ENCODE measurements at places on chromosomes 16 and 17.

GRCh38 chr16:12468552-12468951 lies 335.1 kb downstream of the CPPED1 start:
- DNase-seq: no peak

- no peak for DNase-seq
Observed at GRCh38 chr17:15492791-15493692, 25.6 kb upstream of the CDRT4 start.

- no peak for DNase-seq
Observed at GRCh38 chr16:88289968-88290401, 92.8 kb upstream of the ZNF469 start.

DNA sequence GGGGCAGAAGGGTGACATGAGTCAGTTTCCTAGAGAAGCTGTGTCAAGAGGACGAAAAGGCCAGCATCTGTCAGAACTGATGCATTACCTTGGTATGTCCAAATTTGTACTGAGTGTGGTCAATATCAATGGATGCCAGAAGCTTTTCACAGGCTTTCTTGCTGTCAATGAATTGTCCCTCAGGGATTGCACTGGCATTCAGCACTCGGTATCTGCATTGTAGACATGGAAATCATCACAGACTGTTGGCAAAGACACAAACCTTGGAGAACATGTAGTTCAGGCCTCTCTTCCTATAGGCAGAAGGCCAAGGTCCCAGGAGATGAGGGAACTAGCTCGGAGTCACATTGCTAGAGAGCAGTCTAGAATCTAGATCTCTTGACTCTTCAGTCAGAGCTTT lies 16.6 kb downstream of the MYH3 start:
- no peak for DNase-seq

DNA sequence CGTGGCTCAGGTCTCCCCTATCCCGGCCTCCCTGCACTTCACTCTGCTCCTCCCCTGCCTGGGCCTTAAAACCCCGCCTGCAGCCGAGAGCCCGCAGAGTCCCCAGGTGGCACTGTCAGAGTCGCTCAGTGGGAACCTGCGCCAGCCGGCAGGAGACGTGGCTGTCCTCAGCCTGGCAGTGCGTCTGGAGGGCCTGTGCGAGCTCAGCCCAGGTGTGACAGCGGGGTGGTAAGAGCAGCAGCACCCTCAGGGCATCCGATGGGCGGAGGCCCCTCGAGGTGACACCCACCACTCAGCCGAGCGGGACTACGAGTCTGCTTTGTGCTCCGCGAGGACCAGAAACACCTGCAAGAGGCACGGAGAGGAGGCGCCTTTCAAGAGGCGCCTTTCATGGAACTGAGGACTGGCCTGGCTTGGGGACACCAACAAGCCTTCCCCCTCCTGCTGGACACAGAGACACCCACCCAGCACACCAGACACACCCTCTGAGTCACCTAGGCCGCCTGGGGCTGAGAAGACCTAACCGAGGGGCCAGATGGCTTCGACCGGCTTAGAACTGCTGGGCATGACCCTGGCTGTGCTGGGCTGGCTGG lies at the start of gene CLDN9:
Gene CLDN9, plus strand, starts transcription at position 96 of the 593 bp plus-strand sequence. Its CDS starts 440 bp downstream, at position 536.
- DNase-seq: no peak

DNA sequence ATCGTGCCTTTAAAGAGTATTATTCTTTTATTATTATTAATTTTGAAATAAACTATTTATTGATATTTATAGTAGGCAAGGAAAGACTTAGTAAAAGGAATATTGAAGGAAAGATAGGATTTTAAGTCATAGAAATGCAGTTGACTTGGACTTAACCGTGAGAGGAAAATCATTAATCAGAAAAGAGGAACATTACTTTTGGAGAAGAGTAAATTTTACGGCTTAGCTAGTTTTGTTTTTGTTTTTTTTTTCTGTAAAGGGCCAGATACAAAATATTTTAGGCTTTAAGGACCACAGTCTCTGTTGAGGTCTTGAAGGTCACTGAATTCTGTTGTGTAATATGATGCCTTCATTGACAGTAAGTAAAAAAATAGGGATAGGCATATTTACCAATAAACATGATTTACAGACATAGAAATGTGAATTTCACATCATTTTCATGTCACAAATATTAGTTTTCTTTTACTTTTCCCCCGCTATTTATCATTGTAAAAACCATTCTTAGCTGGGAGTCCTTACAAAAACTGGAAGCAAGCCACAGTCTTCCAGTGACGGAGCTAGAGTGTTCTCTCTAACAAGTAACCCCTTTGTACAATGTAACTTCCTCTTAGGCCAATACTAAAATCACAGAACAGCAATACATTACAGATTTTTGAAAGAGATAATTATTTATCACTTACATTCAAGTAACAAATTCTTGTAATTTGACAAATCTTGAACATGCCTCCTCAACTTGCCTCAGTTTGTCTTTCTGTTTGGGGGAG lies 2.3 kb upstream of the KCNJ16 start:
- peak; percentile 86 for DNase-seq

DNA sequence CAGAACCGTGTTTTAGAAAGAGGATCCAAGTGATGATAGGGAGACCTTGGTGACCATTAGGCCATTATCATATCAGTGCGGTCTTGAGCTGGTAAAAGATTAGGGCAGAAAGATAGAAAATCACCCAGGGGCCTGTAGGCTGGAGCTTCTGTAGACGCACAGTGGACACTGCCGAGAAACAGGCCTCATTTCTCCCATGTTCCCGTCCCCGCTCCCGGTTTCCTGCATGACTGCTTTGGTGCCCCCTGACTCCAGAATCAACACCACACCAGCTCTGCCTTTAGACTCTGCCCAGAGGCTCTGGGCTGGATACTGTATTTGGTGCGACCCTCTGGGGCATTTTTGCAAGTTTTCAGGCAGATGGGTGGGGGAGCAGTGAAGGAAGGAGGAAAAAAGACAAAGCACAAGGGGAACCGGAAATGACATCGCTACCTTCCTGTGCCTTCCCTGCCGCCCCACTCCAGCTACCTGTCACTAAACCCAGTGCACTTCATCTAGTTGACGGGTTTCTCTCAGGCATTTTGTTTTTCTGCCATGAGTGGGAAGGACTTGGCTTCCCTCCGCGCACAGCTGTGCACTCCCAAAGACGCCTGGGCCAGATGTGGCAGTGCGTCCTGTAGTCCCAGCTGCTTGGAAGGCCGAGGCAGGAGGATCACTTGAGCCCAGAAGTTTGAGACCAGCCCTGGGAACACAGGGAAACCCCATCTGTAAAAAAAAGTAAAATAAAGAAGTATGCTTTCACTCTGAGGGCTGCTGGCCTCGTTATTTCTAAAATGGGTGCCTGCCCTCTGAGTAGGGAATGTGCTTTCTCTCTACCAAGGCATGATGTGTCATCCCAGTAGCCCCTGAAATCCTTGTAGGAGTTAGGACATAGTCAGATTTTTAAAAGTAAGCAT lies 214.1 kb downstream of the RPTOR start:
- no peak for DNase-seq

DNA sequence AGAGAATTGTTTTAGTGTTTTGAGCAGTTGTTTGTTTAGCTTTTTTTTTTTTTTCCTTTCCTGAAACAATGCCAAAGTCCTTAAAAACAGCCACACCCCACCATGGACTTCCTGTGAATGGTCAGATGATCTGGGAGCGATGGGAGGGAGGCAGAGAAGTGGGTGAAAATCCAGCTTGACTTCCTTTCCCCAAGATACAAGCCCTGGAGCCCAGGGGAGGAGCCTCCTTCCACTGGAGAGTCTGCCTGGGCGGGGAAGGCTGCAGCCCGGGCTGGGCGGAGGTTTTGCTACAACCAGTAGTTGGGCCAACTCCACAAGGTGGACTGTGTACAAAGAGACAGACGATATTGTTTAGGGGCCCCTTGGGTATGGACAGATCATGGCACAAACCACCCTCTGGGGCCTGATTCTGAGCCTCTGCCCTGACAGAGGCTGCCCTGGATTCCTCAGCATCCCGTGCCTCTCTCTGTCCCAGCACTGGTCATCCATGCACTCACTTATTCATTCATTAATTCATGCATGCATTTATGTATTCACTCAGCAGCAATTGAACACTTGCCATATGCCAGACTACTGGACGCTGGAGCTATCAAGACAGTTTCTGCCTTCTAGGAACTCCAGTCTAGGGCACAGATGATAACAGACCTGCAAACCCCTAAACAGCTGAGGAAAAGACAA lies 29.8 kb downstream of the WSB1 start:
- DNase-seq: no peak

DNA sequence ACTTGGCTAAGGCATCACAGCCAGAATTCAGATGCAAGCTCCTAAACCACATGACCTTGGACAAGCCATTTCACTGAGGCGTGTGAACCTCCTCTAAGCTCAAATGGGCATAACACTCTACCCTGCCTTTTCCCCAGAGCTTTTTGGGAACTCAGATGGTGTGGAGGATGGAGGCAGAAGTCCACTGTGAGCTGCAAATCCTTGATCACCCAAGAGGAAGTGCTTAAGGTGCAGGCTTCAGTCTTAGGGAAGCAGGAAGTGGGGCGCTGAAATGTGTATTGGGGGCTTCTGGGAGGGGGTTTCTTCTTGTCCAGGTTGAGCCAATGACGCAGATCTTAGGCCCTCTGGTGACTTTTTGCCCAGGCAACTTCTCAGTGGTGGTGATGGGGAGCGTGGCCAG lies 12.9 kb downstream of the CIITA start:
- DNase-seq: no peak

DNA sequence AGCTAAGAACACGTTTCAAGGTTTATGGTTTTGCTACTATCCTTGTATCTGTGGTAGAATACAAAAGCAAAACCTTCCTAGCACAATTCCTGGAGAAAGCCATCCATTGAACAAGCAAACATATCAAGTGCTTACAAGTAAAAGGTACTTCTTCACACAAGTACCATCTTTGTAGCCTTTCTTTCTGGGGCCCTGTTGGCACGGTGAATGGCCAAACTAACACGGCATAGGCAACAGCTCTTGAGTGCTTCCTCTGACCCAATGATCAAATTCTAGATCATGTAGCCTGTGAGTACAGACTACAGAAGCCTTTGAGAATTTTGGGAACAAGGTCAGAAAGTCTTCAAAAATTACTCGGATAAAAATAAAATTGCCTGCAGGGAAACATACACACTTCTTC lies 57.9 kb downstream of the ANKFY1 start:
- no peak for DNase-seq

DNA sequence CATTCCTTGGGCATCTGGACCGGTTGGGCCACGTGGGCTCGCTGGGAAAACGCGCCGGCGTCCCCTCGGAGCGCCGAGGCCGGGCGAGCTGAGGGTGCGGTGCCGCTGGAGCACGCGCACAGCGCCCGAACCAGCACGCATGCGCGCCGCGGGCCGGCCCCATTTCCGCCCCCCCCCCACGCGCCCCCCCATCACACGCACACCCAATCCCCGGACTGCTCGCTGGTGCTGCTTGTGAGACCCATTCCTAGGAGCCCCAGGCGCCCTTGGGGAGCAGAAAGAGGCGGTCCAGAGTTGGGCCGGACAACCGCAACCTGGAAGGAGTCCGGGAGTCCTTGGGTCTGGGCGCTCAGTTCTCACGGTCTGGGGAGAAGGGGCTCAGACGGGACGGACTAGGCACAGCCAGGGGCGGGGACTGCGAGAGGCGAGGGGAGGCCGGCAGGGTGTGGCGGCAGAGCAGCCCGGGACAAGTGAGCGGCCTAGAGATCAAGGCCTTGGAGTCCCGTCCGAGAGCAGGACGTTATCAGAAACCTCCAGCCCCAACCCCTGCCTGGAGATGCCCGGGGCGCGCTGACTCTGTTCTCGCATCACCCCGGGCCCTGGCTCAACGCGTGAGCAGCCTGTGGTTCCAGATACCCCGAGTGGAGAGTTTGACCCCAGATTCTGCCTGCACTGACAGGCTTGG lies 6.0 kb upstream of the CBX8 start:
- no peak for DNase-seq

- no peak for DNase-seq
Observed at GRCh38 chr16:66223176-66223780, 143.2 kb upstream of the CDH5 start.

GRCh38 chr17:49577963-49578362 lies 2.3 kb downstream of the NXPH3 start:
- no peak for DNase-seq

DNA sequence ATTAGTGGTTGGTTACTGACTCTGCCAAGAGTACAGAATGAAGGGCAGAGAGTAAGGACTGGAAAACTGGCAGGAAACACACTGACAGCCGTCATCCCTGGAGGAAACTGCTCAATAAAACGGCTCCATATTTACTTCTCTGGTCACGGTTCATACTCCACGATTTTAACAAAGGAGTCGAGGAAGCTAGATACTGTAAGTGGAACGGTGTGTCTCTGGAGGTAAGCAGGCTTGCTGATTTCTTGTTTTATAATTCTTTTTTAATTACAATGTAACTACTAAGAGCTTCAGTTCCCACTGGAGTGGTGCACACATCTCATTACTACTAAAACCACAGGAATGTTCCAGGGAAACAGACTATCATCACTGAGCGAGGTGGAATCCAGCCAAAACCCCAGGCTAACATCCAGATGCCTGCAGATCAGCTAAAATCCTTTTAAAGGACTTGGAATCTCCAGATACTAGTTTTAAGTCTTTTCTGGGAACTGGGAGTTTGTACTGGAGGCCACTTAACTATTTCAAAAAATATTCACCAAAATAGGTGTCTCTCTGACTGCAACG lies 17.8 kb downstream of the SERPINF1 start:
- no peak for DNase-seq

- peak; percentile 40 for DNase-seq
Observed at GRCh38 chr17:31491376-31492131, 100.1 kb downstream of the RAB11FIP4 start.

DNA sequence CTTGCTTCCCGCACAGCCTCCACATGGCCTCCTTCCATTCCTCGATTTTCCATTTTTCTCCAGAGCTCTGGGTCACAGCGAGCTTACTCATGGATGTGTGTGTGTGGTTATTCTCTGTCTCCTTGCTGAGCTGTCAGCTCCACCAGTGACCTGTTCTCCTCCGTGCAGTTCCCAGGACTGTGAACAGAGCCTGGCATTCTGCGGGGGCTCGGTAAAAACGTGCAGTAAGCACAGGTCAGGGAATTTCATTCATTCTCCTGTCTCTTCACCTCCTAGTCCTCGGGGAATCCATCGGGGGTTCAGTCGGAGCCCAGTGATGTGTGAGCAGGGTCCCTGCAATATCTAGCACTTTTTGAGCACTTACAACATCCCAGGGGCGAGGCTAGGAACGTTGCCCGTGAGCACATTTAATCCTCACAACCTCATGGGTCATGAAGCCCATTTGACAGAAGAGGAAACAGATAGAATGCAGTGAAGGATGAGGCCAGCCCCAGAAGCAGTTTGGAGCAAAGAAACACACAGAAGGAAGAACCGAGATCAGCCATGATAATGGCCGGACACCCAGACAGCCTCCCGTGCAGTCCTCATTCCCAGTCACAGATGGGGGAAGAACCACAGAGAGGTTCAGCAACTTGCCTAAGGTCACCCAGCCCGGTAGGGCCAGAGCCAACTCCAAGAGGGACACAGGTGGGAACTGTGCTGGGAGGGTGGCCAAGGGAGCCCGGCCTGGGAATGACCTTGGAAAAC lies 183.2 kb upstream of the GSE1 start:
- DNase-seq: no peak

GRCh38 chr17:76125922-76126321 lies 15.1 kb downstream of the FOXJ1 start:
- DNase-seq: no peak
